ENCODE measurements at places on chromosomes 6 and 20. TPM values are rescaled to one million over a fixed set of nuclear protein-coding genes. Genes with fewer than 3 reads are reported as not detected.

Gene KCNB1
- 2.5 TPM for total RNA-seq

Gene UBE2C
- total RNA-seq: 18.4 TPM

Gene MYLIP
- 33.3 TPM for total RNA-seq

Gene PHF10
- 93.1 TPM for total RNA-seq

Gene SHLD1
- total RNA-seq: 3.5 TPM

Gene NRM
- 6.5 TPM for total RNA-seq

Gene MCCD1
- not detected for total RNA-seq

Gene MMP24OS
- total RNA-seq: 25.2 TPM

Gene DDR1
- 199 TPM for total RNA-seq

Gene TMEM244
- total RNA-seq: not detected

Gene DOK5
- 0.23 TPM for total RNA-seq

Gene SLC32A1
- total RNA-seq: not detected

All from suprapubic skin (tissue), 4 donors.